ENCODE measurements at places on chromosomes 13 and 19. TPM values are rescaled to one million over a fixed set of nuclear protein-coding genes. Genes with fewer than 3 reads are reported as not detected.

The KLK7 gene
- not detected for total RNA-seq

The PNMA8C gene
- total RNA-seq: not detected

The RNF225 gene
- total RNA-seq: 0.78 TPM

The PSG6 gene
- not detected for total RNA-seq

The CYP4F2 gene
- not detected for total RNA-seq

GRCh38 chr19:48558018-48558684 is 6.2 kb downstream of the SULT2B1 start:
- H3K27me3 ChIP-seq: no peaks in the 10 kb centered on the region
- no peak for DNase-seq
- no peak overlapping the region for H3K27ac ChIP-seq
- H3K36me3 ChIP-seq: no peaks in the 10 kb centered on the region
- no peak overlapping the region for H3K4me3 ChIP-seq

DNA sequence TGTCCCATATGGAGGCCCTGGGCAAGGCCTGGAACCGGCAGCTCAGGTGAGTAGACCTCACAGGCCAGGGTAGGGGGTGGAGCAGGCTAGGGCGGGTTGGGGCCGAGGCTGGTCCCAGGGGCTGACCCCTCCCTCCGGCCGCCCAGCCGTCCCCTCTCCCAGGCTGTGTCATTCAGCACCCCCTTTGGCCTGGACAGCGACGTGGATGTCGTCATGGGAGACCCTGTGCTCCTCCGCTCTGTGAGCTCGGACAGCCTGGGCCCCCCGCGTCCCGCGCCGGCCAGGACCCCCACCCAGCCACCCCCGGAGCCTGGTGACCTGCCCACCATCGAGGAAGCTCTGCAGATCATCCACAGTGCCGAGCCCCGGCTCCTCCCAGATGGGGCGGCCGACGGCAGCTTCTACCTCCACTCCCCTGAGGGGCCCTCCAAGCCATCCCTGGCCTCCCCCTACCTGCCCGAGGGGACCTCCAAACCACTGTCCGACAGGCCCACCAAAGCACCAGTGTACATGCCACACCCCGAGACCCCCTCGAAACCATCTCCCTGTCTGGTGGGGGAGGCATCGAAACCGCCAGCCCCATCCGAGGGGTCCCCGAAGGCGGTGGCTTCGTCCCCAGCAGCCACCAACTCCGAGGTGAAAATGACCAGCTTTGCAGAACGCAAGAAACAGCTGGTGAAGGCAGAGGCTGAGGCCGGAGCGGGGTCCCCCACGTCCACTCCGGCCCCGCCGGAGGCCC is 16.0 kb downstream of the CAMSAP3 start:
- no peak overlapping the region for H3K27ac ChIP-seq
- no peaks in the 10 kb centered on the region for H3K4me1 ChIP-seq
- no peak for DNase-seq
- H3K36me3 ChIP-seq: no peaks in the 10 kb centered on the region
- H3K4me3 ChIP-seq: no peak overlapping the region

The CCDC122 gene
- 3.7 TPM for total RNA-seq

DNA sequence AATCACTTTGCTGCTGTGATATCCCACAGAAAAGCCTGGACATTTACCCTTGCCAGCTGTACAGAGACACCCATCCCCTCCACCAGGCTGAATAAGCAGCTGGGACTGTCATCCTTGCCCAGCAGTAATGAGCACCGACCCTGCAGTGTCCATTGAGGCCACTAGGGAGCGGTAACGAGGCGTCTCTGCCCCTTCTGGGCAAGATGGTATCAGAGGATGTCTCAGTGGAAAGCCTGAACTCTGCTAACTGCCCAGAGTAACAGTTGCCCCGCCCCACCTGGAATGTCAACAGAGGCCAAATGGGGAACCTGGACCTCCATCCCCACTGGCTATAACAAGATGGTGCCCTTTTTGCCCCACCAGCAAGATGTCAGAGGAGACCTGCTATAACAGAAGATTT is 22.8 kb upstream of the CEACAM20 start:
- no peak for DNase-seq
- H3K4me1 ChIP-seq: no peaks in the 10 kb centered on the region
- no peaks in the 10 kb centered on the region for H3K36me3 ChIP-seq
- no peaks in the 10 kb centered on the region for H3K27me3 ChIP-seq
- no peak overlapping the region for H3K4me3 ChIP-seq

DNA sequence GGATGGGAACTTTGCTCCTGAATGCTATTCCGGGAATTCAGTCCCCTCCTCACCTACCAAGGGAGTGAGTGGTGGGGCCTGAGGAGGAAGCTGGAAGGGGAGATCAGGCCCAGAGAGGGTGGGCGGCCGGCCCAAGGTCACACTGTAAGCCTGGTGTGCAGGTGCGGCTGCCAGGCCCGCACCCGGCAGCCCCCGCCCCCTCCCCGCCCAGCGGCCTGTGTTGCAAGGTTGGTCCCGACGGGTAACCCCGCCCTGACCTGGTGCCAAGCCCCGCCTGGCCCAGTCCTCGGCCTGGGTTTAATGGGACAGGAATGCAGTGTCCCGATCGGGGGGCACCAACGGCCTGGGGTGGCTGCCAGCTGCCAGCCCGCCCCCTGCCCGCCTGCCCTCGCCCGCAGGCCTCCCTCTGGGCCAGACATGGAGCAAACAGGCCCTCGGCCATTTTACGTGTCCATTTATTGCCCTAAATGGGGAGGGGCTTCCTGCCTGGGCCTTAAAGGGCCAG is 5.5 kb downstream of the ZBTB7A start:
- H3K27ac ChIP-seq: peak overlapping the region; percentile 74
- DNase-seq: peak; percentile 71
- no peaks in the 10 kb centered on the region for H3K36me3 ChIP-seq
- H3K4me1 ChIP-seq: peaks cover 52% of the 10 kb centered on the region
- no peak overlapping the region for H3K4me3 ChIP-seq
- H3K27me3 ChIP-seq: no peaks in the 10 kb centered on the region

The DKKL1 gene
- not detected for total RNA-seq

DNA sequence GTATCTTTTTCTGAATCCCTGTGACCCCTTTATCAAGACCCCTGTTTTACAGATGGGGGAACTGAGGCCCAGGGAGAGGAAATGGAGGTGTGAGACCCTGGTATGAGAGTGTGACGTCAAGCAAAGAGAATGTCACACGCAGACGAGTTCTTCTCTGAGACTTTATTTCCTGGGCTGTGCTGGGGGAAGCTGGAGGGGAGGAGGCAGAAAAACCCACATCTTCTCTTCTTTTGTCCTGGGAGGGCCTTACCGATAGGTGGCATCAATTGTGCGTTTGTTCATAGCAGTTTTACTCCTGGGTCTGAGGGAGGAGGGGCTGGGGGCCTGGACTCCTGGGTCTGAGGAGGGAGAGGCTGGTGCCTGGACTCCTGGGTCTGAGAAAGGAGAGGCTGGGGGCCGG is 4.9 kb upstream of the KLK15 start:
- H3K4me1 ChIP-seq: peaks cover 13% of the 10 kb centered on the region
- peaks cover 10% of the 10 kb centered on the region for H3K27me3 ChIP-seq
- no peak overlapping the region for H3K4me3 ChIP-seq
- DNase-seq: no peak
- H3K27ac ChIP-seq: no peak overlapping the region

The ZSWIM4 gene
- total RNA-seq: 4.4 TPM

DNA sequence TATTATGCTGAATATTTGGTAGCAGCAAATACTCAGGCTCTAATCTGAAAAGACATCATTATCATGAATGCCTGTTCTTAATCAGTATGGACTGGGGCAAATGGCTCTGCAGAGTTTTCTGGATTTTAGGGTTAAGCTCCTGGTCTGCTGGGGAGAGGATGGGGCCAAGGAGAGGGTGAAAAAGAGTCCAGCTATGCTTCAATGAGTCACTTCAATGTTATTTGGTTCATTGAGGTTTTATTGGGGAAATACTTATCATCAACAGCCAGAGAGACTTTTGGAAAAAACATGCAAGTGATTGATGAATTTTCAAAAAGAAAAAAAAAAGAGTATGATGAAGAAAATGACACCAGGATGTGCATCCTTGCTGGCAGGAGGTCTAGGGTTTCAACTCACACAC is 278.3 kb downstream of the UQCRFS1 start:
- no peak overlapping the region for H3K27ac ChIP-seq
- no peak for DNase-seq
- no peaks in the 10 kb centered on the region for H3K4me1 ChIP-seq
- H3K36me3 ChIP-seq: no peaks in the 10 kb centered on the region

The KIR2DL4 gene
- total RNA-seq: not detected

- H3K36me3 ChIP-seq: no peaks in the 10 kb centered on the region
- no peak overlapping the region for H3K27ac ChIP-seq
- no peaks in the 10 kb centered on the region for H3K4me1 ChIP-seq
- H3K27me3 ChIP-seq: peaks cover 6% of the 10 kb centered on the region
- no peak for DNase-seq
Measured at GRCh38 chr13:75494491-75494890, 12.5 kb upstream of the TBC1D4 start.

The IZUMO2 gene
- not detected for total RNA-seq

- no peak overlapping the region for H3K4me3 ChIP-seq
- no peaks in the 10 kb centered on the region for H3K36me3 ChIP-seq
- H3K27me3 ChIP-seq: no peaks in the 10 kb centered on the region
- DNase-seq: no peak
Measured at GRCh38 chr19:2969104-2969504, 8.3 kb upstream of the TLE6 start.

DNA sequence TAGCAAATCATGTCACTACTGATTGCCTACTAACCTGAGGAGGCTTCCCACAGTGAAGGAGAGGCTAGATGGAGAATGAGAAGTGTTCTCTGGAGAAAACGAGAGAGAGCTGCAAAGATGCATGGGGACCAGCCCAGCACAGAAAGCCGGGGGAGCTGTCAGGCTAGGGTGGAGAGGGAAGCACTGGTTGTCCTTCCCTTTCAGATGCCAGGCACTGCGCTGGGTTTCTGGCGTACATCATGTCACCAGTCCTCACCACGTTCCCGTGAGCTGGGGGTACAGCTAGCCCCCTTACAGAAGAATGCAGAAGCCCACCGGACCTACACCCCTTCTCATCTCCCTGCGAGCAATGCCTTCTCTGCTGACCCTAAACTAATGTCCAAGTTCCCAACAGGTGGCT is 86.0 kb downstream of the STK24 start:
- no peaks in the 10 kb centered on the region for H3K27me3 ChIP-seq
- H3K4me3 ChIP-seq: no peak overlapping the region
- peaks cover 25% of the 10 kb centered on the region for H3K4me1 ChIP-seq
- peaks cover 4% of the 10 kb centered on the region for H3K36me3 ChIP-seq
- no peak for DNase-seq

DNA sequence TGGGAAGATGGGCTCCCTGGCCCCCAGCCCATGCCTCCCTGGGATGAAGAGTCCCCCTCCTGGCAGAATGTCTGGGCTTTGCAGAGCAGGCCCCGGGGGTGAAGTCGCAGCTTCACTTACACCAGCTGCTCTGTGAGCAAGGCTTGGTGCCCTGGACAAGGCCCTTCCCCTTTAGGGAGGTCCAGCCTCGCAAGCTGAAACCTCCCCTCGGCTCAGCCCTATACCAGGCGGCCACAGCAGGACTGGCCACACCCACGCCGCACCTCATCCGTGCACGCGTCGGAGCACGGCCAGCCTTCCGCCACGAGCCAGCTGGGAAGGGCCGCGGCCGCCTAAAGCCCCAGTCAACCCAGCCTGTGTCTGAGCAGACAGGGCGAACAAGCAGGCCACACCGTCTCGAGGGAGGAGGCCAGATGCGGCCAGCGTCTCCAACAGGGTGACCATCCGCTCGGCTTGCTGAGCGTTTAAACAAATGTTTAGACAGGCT is 83.2 kb upstream of the MCF2L start:
- no peak for DNase-seq
- no peaks in the 10 kb centered on the region for H3K4me1 ChIP-seq
- no peak overlapping the region for H3K4me3 ChIP-seq
- no peaks in the 10 kb centered on the region for H3K27me3 ChIP-seq
- no peaks in the 10 kb centered on the region for H3K36me3 ChIP-seq
- no peak overlapping the region for H3K27ac ChIP-seq

DNA sequence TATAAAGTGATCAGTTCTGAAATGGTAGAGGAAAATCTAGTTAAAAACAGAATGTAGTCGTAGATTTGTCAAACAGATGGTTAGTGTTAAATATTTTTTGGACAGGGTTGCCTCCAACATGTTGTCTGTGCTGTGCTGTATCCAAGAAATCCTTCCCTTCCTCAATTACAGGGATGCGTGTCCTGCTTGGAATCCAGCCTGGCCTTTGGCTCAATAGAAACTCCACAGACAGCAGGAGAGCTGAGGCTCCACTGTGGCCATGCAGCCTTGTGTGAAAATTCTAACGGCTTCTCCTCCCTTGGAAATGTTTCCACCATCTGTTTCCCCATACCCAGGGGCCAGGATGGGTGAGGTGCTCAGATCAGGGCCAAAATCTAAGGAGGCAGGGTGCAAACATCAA is 67.7 kb upstream of the USP29 start:
- H3K4me3 ChIP-seq: no peak overlapping the region
- DNase-seq: no peak
- no peaks in the 10 kb centered on the region for H3K4me1 ChIP-seq
- H3K27me3 ChIP-seq: no peaks in the 10 kb centered on the region
- no peak overlapping the region for H3K27ac ChIP-seq
- no peaks in the 10 kb centered on the region for H3K36me3 ChIP-seq
